ENCODE measurements at places on chromosomes 12 and 14. TPM values are rescaled to one million over a fixed set of nuclear protein-coding genes. Genes with fewer than 3 reads are reported as not detected.

GPRC5D gene
- total RNA-seq, result not detected

DNA sequence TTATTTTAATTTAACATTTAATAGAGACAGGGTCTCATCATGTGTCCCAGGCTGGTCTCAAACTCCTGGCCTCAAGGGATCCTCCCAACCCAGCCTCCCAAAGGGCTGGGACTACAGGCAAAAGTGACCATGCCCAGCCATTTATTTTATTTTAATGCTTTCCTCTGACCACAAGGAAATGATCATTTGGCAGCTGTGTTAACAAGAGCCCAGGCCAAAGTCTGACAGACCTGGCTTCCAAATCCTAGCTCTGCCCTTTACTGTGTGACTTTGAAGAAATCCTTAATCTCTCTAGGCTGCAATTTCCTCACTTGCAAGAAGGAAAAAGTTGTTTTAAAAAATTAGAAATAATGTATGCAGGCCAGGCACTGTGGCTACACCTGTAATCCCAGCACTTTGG lies 16.7 kb upstream of the GCH1 start:
- DNase-seq, result no peak

DNA sequence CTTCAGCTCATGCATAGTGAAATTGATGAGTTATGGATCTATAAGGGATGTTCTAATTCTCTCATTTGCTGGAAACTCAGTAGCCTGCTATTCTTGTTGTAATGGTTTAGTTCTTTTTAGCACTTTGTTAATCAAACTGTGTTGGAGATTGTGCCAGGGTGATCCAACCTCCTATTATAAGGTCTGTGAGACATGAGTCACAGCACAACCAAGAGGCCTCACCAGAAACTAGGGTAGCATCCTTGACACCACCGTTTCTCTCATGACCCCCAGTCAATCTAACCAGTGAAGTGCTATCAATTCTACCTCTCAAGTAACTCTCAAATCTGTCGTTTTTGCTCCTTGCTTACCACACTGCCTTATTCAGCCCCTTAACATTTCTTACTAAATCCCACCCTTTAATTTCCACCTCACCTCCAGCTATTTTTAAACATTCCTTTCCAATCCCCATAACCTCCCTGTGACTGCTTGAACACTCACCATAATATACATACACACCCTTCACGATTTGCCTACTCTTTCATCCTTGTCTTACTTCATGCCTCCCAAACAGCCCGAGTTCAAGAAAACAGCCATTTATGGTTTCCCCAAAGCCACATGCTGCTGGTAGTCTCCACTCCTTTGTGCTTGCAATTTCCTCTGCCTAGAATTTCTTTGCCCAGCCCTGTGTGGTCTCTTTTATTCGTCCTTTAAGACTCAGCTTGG lies 53.9 kb upstream of the NUDT4 start:
- no peak for DNase-seq

DNA sequence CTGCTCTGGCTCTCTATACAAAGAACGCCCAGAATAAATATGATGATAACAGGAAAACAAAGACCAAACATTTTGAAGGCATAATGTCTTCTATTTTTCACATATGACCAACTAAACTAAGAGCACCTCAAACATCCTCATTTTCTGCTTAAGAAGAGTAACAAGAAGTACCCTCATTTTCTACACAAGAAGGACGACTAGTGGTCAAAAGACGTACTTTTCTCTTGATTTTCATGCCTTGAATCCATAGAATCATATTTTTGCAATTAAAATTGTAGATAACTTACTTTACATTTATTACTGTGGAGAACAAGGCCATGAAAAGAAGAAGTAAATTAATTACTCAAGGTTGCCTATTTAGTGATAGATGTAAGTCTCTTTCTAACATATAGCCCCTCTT lies 358.6 kb downstream of the DUSP6 start:
- DNase-seq, result peak; percentile 62

GRCh38 chr14:86852530-86852929 lies 1140.5 kb downstream of the GALC start:
- no peak for DNase-seq

GRCh38 chr12:116318576-116319232 lies 41.2 kb upstream of the MED13L start:
- peak; percentile 87 for DNase-seq

GDF11 gene
- total RNA-seq, result 4.5 TPM

DNA sequence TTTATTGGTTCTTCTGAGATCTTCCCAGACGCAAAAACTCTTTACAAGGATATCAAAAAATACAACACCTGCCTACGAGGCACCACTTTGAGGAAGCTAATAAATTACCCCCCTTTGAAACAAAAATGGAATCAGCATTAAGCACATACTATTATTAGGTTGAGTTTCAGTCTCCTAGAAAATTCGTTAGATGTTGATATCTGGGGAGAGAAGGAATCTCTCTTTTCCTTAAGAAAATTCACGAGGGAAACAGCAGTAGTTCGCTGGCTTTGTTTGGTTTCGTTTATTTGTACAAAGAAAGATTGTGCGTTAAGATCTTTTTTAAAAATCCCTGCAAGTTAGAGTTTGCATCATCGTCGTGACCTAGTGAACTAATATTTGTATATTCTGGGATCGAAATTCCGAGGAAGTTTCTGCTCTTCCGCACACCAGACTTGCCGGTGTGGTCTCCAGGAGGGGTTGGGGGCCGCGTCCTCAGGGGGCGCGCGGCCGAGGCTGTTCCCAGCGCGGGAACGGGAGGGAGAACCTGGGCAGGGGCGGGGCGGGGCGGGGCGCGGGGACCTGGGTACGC lies 12.1 kb downstream of the NKX2-1 start:
- no peak for DNase-seq

GRCh38 chr12:105444653-105445102 lies 114.2 kb downstream of the C12orf75 start:
- no peak for DNase-seq

- DNase-seq, result no peak
These were observed 54.9 kb downstream of the PLEKHG7 start for GRCh38 chr12:92757597-92758121.

DNA sequence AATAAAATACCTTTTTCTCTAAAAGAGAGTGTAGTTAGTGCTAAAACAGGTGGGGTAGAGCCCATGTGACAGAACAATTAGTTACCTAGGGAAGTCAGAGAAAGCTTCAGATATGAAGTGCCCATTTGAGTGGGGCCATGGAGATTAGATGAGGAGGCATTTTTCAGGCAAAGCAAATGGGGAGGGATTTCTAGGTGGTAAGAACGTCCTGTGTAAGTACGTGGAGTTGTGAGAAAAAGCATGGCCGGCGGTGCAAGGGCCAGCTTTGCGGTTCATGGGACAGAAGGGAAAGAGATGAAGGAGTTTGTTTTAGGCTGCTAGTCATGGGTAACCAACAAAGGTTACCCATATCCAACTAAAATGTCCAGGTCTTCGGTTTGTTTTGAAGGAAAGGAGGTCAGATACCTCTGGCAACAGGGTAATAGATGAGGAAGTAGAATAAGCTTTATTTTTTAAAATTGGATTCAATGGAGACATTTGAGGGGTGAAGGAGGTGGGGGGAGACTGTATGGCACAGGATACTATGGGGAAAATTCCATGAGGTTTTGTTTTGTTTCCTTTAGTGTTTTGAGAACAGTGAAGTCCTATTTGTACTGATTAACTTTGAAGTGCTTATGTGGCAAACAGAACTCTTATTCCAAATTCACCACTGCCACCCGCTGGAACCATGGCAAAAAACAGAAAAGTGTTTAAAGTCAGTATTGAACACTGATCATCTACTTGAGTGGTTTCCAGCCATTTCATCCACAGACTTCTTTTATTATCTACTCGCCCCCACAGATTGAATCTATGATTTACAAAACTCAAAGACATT lies 10.0 kb upstream of the SNRPF start:
- peak; percentile 51 for DNase-seq

NPAS3 gene
- 4.4 TPM for total RNA-seq

DNA sequence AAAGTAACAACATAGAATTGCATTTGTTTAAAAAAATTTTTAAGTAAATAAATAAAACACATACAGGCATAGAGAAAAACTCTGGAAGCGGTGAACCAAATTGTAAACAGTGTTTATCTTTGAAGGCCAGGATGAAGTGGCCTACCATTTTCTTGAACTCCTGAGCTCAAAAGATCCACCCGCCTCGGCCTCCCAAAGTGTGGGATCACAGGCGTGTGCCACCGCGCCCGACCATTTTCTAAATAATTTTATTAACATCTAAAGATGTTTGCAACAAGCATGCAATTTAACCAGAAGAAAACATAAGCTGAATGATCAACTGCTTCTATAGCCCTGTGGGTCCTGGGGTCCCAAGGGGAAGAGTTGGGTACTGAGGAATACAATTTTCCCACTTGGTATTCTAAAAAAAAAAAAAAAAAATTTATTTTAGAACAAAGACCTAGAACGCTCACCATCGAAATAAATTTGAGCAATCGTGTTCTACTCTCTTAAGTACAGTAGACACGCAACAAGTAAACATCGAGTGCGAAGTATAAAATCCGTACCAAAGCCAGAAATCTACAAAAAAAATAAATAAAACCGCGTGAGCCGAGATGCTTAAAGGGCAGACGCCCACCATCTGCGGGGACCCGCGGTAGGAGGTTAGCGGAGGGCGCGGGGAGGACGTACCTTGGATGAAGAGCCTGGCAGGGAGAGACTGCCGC lies 484 bp downstream of the MIS18BP1 start:
- peak; percentile 37 for DNase-seq

DNA sequence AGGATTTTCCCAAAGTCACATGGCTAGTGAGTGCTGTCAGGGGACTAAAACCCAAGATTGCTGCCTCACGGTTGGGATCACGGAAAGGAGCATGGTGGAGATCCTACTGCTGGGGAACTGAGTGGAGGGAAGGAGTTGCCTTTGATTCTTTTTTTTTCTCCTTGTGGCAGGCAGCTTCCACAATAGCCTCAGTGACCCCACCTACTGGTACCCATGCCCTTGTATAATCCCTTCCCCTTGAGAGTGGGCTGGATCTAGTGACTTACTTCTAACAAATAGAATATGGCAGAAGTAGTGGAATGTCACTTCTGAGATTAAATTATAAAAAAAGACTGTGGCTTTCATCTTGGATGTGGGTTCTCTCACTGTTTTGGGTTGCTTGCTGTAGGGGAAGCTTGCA lies 135.7 kb downstream of the DICER1 start:
- DNase-seq, result no peak

EXOC3L4 gene
- total RNA-seq, result 6.3 TPM

DNA sequence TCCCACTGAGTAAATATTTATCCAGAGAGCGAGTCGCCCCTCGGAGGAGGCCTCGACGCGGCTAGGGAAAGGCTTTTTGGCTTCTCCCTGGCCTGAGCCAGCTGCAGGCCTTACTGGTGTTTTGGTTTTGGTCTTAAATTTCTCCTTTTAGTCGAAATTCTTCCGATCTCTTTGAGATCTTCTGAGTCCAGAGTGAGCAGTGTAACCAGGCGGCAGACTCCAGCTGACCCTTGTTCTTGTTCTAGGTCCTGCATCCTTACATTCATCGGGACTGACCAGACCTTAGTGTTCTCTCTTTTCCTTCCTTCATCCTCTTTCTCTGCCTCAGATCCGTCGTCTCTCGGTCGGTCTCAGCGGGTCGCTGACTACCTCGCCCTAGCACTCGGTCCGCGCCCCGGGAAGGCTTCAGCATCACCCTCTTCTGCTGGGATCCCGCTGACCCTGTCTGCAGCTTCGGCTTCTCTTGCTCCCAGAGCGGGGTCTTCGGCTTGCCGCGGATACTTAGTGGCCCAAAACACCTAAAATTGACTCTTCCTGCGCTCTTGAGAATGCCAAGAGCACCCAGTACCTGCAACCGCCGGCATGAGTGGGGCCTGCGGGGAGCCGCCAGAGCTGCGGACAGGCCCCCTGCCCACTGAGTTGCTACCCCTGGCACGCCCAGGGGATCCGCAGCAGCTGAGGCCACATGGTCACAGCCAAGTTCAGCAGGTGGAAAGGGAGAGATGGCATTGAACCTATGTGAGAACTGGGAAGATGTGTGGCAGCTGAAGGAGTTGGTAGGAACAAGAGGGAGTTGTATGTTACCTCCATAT lies 2.4 kb upstream of the PAX9 start:
- peak; percentile 11 for DNase-seq

GRCh38 chr12:83031196-83031595 lies 344.5 kb downstream of the TMTC2 start:
- no peak for DNase-seq

- peak; percentile 90 for DNase-seq
These were observed 187.7 kb downstream of the PHETA1 start for GRCh38 chr12:111181143-111181726.

DNA sequence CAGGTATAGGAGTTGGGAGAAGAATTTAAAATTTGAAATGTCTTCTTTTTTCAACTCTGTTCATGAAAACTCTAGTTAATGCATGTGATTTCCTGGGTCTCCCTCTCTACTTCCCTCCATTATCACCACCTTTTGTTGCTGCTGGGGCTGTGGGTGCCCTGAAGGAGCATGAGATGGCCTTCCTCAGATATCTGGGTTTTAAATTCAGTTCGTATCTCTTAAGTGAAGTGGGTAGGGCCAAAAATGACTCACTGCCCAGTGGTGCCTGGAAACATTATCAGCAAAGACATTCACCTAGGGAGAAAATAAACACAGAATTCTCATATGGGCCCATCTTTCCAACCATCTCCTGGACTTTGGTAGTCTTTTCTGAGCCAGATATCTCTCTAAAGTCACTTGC lies 234.9 kb upstream of the PLEKHG7 start:
- DNase-seq, result peak; percentile 42

PRH2 gene
- total RNA-seq, result 335 TPM

DNA sequence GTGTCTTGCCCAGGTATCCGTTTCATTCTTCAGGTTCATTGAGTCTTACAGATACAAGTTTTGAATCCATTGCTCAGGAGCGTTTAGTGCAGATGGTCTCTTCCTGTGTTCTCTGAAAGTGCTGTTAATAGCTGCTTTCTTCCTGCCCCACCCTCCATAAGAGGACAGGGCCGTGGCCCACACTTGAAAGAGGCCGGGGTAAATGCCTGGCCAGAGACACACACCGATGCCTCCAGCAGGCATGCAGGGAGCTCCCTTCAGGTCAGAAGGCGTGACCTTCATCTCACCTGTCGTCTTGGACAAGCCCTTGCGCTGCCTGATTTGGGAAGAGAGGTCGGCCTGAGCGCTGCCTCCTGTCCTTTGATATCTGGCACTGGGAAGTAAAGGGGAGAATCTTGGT lies 11.6 kb downstream of the PRKAB1 start:
- DNase-seq, result no peak

DNA sequence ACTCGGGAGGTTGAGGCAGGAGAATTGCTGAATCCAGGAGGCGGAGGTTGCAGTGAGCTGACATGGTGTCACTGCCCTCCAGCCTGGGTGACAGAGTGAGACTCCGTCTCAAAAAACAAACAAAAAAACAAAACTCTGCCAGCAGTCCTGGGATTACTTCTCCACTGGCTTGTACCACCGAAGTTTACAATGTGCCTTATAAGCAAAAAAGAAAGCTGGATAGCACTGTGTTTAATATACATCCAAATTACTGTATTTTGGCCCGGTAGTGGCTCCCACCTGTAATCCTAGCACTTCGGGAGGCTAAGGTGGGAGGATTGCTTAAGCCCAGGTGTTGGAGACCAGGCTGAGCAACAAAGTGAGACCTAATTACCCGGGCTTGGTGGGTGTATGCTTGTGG lies 16.7 kb downstream of the HOMEZ start:
- no peak for DNase-seq

GRCh38 chr14:70013271-70013873 lies 134.2 kb downstream of the SMOC1 start:
- no peak for DNase-seq

Data from tongue (tissue), 3 donors.